Glomerular endothelial cell (primary cell): ENCODE measurements at places on chromosomes 7 and 10.

- no peak for DNase-seq
Measured at GRCh38 chr7:134548877-134549276, at the start of gene AKR1B15. Gene AKR1B15 (plus strand): TSS chr7:134549110. CDS start chr7:134564620, 15,510 bp downstream.

- DNase-seq, result no peak
Measured at GRCh38 chr10:102802920-102803534, 34.2 kb downstream of the CYP17A1 start.

GRCh38 chr10:17836942-17837341 is 27.8 kb downstream of the MRC1 start:
- DNase-seq, result peak; percentile 67

GRCh38 chr10:66180581-66181318 is 745.1 kb upstream of the LRRTM3 start:
- peak; percentile 57 for DNase-seq

GRCh38 chr7:80806663-80807062 is 112.2 kb downstream of the SEMA3C start:
- no peak for DNase-seq
